Amniotic epithelial cell (primary cell): ENCODE measurements at places on chromosomes 13 and 19.

- no peak for DNase-seq
Observed at GRCh38 chr19:56670961-56671612, 470 bp downstream of the ZNF835 start.

GRCh38 chr19:36152352-36153091 lies at the start of gene COX7A1:
Gene COX7A1 (minus strand): TSS chr19:36152447. CDS start chr19:36152407, 40 bp downstream.
- peak; percentile 37 for DNase-seq

DNA sequence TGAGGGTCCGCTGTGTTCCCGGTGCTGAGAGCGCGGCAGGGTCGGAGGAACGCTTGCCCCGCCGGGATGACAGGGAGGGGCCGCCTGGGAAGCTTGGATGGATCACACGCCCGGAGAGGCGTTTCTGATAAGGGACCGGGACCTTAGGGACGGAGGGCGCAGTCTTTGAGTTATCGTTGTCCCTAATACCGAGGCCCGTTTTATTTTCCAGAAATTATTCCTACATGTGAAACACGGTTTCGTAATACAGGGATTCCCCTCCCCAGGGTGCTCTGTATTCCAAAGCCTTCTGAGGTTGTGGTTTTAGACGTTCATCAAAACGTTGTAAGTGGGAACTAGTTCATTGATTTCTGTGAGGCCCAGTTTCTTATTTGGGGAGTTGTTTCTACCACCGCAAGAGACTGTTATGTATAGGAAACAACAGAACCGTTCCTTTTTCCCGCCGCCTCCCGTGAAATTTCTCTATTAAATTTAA lies 752 bp downstream of the PDCD5 start:
- peak; percentile 72 for DNase-seq

DNA sequence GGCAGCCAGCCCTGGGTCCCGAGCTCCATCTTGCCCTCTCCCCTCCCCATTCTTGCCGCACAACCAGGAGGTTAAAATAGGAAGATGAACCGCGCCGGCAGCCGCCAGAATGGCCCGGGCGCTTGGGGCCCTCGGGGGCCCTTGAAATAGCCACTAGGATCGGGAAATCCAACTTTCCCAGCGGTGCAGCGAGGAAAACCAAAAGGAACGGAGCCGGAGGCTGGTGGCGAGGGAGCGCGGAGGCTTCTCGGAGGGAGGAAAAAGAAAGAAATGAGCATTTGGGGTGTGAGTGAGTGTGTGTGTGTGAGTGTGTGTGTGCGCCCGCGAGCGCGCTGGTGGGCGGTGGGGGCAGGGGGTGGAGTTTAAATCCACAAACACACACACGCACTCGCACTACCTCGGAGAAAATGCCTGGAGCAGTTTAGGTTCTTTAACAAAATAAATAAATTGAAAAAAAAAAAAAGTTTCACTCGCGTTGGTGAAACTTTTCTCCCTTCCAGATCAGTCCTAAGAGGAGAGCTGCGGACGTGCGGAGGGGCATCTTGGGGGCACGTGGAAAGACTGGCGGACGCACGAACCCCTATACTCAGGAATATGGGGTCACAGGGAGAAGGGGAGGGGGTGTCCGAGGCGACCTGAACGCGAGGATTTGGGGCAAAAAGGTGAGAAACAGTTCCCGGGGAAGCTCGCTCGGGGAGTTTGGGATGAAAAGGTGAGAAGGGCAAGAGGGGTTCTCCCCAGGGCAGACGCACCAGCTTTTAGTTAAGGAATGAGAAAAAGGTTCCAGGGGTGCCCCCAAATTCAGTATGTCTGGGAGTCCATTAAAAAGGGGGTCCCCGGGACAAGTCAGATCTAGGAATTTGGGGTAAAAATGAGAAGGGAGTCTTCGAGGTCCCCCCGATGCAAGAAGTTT lies 1.3 kb downstream of the RFX2 start:
- DNase-seq = peak; percentile 59

GRCh38 chr13:94216476-94216875 lies 263.0 kb downstream of the DCT start:
- DNase-seq = no peak

GRCh38 chr13:99737481-99738245 lies 233.9 kb downstream of the ZIC5 start:
- no peak for DNase-seq

GRCh38 chr19:51921949-51922348 lies 5.3 kb upstream of the ZNF613 start:
- no peak for DNase-seq

DNA sequence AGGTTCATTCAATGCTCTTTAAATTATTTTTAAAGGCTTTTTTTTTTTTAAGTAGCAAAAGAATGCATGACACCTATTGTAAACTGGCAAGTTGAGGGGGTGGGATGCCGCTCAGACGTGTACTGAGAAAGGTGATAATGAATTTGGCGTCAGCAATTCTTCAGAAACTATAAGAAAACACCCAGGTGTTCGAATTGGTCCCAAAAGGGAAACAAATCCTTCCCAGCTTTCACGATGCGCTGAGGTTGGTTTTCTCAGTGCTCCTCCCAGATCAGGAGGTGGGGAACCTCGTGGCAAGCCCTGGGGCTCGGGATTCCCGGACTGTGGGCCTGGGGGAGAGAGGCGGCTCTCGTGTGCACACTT lies 543 bp upstream of the FAM124A start:
- DNase-seq = no peak

- DNase-seq = peak; percentile 86
Observed at GRCh38 chr19:42553292-42554045, 25.2 kb upstream of the CEACAM1 start.

DNA sequence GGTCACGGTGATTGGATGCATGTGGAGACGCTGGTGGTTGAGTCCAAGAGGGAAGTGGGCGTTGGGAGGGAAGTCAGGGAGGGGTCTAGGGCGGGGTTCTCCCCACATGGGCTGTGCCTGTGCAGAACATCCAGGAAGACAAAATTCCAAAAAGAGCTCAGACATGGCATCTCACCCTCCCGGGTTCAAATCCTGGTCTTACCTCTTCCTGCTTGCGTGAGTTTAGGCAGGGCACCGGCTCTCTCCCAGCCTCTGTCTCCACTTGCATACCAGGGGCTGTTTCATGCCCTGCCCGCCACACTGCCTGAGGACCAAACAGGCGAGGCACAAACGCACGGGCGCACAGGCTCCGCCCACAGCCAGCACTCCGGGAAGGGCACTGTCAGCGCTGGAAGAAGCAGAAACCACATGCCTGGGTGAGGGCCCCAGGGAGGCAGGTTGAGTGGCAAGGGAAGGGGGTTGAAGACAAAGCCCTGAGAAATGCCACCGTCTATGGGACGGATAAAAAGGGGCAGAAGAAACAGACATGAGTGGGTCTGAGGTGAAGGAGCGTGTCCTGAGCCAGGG lies 123.6 kb upstream of the SOX1 start:
- DNase-seq = no peak

GRCh38 chr13:73055813-73056564 lies 2.8 kb upstream of the KLF5 start:
- DNase-seq = peak; percentile 92

DNA sequence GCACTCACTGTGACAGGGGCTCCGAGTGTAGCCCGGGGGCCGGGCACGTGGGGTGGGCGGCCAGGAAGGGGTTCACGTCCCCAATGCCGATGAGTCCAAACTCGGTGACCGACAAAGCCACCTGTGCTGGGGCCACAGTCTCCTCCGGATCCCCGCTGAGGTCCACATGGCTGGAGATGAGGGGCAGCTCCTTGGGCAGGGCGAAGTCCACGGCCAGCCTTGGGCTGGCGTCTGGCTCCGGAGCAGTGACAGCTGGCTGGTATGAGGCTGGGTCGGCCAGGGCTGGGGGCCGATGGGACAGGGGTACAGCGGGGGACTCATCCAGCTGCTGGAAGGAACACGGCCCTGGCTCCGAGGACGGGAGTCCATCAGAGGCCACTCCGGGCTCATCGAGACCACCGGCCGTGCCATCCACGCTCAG lies 15.9 kb upstream of the PLPP2 start:
- no peak for DNase-seq

DNA sequence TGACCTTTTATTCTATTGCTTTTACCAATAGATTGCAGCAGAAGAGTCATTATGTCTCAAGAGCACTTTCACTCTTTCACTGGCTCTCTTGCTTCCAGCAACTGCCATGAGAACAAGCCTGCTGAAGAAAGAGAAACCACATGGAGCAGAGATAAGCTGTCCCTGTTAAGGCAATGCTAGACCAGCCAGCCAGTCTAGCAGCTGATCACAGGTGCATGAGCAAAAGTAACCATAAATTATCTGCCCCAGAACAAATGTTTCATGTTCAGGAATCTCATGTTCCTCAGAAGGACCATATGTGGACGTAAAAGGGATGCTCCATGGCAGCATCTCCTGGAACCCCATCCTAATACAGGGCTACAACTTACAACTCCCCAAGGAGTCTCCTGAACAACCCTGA lies 20.4 kb upstream of the DCLK1 start:
- DNase-seq = peak; percentile 14

- no peak for DNase-seq
Observed at GRCh38 chr13:43808676-43809075, 21.9 kb upstream of the ENOX1 start.

GRCh38 chr13:50636007-50636704 lies 207.3 kb downstream of the DLEU7 start:
- DNase-seq = no peak

DNA sequence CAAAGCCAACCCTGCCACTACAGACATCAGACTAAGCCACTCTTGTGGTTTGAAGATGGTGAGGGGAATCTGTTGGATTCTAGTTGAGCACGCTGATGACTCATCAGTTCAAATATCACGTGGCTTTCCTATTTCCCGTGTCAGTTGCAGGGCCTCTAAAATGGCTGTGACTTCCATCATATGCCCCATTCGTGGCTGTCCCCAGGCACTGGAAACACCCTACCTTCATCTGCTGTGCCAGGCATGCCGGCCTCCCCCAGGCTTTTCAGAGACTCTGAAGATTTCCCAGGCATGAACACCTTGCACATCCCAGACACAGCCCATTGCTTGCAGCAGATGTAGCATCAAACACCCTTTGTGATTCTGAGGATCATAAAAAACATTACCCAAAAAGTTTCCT lies 659.9 kb downstream of the UQCRFS1 start:
- no peak for DNase-seq

DNA sequence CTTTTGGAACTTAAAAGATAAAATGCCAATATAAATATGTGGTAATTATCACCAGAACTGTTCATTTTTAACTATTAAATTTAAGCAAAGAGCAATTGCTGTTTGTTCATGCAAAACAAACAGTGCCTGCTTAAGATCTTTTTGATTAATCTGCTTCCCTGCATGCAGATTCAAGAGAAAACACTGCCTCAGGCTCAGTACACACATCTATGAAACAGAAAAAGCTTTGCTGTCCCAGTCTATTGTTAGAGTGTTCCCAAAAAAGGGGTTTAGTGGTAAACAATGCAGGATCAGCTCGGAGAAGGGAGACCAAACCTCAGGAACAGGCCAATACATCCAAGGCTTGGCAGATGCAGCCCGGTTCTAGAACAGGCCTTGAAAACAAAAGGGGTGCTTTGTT lies 49.3 kb upstream of the TDRD3 start:
- no peak for DNase-seq

DNA sequence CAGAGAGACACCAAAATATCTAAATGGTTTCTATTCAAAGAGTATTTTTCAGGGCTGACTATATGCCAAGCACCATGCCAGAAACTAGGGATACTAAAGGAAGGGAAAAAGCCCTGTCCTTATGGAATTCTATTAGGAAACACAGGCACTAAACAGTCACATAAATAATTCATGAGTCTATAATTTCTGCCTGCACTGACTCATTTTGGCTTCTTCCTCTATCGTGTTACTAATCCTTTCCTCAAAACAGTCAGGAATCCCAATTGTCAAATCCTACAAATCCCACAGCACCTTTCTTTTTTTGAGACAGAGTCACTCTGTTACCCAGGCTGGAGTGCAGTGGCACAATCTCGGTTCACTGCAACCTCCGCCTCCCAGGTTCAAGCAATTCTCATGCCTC lies 29.2 kb downstream of the XPO4 start:
- peak; percentile 39 for DNase-seq
